ENCODE measurements at places on chromosomes 7 and 10.

DNA sequence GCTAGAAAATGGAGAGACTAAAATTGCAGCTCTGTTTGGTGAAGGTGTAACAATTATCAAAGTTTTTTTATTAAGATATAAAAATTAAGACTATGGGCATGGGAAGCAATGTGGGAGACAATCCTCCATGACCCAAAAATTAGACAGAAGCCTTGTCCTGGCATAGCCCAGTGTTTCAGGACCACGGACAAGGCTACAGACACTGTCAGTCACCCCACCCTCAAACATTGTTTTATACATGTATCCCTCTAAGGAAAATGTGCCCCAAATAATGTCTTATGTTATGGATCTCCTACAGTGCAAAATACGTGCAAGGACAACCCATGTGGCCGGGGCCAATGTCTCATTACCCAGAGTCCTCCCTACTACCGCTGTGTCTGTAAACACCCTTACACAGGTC, 24.0 kb downstream of the HABP2 start:
- DNase-seq: no peak

DNA sequence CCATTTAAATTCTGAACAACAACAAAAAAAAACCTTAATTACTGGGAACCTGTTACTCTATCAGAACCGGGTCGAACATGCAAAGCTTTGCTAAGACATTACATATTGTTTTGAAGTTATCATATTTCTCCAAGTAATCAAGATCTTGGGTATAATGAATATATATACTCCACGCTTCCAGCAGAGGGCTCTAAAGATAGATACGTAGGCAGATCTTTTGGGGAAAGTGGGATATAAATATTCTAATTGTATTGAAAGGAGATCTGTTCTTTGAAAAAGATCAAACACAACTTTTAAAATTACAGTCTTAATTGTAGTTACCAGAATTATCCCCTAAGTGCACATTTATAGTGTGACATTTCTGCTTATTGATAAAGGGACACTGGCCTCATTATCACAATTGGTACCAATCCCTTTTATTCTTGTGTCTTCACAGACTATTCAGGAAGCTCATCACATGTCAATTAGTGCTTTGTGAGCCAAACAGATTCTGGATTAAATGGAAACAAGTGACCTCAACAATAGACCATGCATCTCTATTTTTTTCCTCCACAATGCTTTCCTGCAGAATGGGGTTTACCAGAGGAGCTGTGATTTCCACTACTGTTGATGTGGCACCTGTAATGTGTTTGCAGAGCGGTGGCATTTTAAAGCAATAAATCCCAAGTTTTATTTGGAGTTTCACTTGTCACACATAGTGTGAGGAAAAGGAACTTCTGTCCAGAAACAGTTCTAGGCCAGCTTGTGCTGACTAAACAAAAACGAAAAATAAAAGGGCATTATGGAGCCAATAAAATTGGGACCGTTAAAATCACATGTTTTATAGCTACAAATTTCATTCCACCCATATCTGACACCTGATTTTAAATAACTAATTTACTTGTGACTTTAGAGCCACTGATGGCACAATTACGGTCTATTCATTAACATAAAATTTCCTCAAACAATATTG, 122.4 kb downstream of the CTTNBP2 start:
- DNase-seq: no peak

DNA sequence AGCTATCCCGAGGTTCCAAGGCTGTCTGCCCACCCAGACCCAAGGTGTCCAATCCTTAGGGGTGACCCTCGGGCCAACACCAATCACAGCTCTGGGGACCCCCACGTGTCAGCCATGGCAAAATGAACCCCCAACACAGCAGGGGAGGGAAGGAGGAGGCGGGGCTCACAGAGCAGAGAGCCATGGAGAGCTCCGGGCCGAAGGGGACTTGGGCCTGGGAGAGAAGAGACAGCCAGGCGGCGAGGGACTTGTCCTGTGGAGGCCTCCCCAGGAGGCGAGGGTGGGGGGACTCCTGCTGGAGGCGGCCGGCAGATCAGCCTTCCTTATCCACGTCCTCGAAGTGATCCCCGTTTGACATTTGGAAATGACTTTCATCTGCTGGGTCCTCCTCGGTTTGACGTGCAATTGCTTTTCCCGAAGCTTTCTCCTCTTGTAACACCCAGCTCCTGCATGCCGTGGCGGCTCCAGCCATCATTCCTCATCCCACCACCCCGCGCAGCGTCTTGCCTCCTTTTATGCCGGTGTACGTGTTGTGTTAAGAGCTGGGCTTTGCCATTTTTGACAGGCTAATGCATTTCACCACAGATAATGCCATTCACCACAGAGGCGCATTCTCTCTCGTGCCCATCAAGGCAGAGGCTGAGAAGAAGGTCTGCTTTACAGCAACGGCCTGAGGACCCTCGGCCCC, 337.4 kb downstream of the DNAJB6 start:
- no peak for DNase-seq

DNA sequence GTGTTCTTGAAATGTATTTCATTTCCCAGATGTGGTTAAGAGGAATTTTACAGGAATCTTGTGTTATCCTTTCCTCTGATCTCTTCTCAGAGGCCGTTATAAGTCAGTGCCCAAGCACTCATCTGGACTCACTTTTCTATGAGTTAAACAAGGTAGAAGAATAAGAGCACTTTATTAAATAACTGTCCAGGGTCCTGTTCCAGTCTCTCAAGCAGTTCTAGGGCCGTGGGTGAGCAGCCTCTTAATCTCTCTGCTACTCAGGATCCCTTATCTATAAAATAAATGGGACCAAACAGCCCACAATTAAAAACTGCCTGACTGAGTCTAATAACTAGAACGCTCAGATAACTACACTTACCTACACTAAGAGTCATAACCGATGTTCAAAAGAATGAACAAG, 111.2 kb downstream of the OSBPL3 start:
- no peak for DNase-seq

- no peak for DNase-seq
Measured at GRCh38 chr7:5088906-5089305, 43.2 kb downstream of the RBAK start.

- no peak for DNase-seq
Measured at GRCh38 chr7:74051629-74052410, 23.8 kb downstream of the ELN start.

DNA sequence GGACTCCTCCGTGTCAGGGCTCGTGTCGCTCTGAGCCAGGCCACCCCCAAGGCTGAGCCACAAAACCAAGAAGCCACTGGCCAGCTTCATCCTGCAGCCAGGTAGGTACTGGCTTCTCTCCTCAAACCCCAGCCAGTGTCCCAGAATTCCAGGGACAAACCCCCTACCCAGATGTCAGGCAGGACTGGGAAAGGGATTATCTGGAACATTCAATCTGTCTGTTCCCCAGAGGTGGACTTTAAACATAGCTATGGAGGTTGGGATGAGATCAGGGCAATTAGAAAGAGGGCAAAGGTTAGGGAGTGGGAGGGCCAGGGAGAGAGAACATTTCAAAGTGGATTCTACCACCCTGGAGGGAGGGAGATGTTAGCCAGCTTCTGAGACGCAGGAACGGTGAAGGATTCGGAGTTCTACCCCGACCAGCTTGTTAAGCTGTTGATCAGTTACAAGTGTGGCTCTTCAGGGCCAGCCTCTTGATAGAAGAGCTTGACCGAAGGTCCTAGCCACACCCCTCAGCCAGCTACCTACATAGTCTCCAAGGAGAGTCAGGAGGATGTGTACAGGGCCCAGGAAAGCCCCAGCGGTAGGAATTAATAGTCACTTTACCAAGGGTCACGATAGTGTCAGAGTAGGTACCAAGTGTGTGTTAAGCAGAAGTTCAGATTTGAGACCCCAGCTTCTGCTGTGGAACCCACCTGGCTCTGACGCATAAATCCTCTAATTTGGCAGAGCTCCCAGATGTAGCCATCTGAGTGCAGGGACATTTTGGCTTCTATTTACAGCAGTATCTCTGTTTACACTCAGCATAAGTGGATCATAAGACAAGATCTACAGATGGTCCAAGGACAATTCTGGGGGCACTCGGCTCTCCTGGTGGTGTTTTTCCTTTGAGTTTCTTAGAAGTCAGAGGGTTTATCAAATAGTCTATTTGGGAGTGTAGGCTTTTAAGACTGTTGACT, at the start of gene PLA2G12B:
PLA2G12B (minus strand) TSS at position 211 of the 959 bp plus-strand sequence; CDS start at position 90, 121 bp downstream.
- no peak for DNase-seq

DNA sequence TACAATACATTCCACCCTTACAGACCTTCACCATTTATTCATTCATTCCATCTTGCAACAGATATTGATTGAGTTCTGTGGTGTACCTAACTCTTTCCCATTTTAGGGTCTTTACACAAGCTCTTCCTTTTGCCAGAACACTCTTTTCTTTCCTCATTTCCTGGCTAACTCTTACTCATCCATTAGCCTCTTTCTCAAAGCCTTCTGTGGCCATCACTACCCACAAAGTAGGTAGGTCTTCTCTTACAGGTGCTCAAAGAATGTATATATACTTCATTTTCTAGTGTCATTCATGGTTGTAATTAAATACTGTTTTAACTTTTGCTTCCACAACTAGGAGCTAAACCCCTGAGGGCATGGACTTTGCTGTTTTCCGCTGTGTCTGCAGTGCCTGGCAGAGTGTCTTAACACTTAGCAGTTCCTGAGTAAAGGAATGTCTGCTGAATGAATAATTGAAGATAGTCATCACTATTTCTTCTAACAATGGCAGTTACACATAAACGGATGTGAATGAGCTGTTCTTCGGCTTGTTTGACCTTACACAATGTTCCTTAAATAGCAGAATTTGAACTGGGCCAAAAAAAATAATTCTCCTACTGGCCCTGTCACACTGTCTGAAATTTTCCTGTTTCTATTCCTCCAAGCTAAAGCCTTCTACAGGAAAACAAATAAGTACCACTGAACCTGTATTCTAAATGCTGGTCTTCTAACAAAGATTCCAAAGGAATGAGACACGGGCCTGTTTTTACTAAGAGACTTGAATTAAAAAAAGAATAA, 15.1 kb downstream of the BCAP29 start:
- no peak for DNase-seq

DNA sequence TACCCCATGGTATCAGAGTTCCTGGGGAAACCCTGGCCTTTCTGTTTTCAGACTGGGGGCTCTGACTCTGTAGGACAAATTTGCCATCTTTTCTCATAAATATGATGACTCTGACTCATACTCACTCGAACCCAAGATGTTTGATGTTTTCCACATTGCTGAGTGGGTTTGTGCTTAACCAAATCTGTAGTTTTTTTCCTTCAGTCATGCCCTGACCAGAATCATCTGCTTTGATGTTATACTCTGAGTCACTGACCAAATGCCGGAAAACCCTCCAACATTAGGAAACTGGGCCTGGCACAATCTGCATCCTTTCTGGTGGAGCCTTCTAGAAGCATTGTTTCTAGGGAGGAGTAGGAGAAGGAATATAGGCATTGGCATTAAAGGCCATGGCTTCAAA, 118.7 kb downstream of the C10orf105 start:
- DNase-seq: no peak

DNA sequence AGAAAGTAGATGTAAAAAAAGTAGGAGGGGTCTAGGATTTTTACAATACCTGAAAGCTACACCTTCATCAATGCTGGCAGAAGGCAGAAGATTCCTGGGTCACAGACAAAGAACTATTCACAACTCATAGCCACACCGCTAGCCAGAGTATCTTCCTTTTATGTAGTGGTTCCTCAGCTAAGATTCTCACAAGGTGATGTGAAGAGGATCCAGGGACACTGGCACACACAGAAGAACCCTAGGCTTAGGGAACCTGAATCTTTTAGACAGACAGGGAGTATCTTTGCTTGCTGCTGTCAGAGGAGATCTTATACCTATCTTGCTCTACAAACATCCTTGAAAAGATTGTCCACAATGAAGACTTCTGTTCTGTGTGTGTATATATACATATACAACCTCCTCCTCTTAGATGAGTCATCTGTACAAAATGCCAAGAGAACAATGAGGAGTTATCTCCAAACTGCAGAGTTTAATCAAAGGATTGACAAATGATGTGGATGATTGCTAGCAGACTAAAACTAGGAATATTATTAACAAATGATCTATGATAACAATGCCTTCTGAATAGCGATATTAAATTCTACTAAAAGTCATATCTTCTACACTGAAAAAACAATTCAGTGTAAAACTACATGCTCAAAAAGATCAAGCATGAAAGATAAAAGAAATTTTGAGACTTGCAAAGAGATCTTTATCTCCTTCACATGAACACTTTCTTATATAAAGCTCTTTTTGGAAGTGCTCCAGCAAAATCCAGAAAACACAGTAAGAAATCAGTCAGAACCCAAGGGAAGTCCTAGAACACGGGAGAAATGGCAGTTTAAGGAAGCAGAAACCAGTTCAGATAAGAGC, 409.3 kb downstream of the PARD3 start:
- no peak for DNase-seq

DNA sequence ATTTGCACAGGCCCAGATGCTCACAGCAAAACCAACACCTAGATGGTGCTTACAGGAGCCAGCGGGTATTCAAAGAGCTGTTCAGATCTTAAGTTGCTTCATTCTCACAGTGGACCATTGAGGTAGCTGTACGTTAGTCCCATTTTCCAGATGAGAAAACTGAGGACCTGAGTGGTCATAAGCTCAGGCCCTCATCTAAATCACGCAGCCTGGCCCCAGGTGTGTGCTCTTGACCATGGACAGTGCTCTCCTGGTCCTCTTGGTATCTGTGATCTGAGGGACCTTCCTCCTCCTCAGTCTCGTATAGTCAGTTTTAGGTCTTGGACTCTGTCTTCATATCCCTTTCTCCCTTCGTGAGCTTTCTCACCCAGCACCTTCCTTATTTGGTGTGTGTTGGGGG, 43.7 kb downstream of the HTRA1 start:
- no peak for DNase-seq

DNA sequence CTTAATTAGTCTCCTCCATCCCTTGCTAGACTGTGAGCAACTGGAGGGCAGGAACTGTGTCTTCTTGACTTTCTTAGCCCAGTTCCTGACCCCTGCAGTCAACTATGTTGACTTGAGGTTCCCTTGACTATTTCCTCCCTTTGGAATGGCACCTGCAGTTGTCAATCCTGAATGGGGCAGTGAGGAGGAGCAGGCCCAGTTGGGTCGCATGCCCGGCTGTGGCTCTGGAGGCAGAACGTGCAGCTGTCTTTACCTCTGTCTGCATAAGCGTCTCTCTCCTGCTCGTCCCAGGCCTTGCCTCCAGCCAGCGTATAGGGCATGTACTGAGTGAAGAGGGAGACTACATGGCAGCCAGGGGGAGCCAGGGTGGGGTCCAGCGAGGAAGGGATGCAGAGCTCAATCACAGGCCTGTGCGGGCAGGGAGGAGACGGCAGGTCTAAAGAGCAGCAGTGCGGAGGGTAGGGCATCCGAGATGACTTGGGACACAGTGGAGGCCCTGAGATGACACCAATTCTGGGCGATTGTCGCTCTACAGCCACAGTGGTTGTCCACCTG, 26.8 kb downstream of the PYROXD2 start:
- DNase-seq: no peak

- no peak for DNase-seq
Measured at GRCh38 chr7:116952635-116953371, 498 bp upstream of the ST7 start.

DNA sequence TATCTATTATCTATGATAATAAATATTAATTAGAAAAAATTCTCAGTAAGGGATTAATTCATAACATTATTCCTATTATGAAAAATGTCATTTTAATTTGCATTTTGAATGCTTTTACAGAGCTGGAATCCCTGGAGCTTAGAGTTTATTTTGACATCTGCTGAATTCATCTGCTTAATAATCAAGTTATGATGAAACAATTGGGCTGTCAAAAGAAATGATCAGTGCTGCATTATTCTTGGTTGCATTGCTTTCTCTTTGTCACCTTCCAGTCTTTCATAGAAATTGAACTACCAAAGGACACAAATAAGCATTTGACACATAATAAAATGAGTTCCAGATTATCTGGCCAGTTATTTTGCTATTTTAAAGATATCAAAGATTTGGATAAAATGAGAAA, 40.0 kb upstream of the MACC1 start:
- DNase-seq: no peak

GRCh38 chr7:92053312-92053711, 81.0 kb downstream of the CYP51A1 start:
- no peak for DNase-seq

Measured in activated CD4-positive, alpha-beta T cell treated with anti-CD3 and anti-CD28 coated beads for 24 hours (primary cell).